ENCODE measurements at places on chromosomes 16 and 17.

DNA sequence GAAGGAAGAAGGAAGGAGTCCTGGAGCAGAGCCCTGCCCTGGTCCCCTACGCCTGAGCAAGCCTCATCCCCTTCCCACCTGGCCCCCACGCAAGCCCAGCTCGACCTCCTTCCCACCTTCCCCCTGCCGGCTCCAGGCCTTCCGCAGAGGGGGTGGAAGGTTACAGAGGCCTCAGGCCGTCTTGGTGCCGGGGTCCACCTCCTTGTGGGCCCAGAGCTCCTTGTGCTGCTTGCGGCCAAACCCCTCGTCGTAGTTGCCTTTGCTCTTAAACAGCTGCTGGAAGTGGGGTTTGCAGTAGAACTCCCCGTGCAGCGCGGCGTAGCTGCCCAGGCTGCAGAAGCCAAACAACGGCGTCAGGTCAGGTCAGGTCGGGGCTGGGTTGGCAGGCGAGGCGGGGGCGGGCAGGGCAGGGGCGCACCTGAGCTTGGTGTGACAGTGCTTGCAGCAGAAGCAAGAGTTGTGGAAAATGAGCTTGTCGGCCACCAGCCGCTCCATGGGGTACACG lies 1.5 kb downstream of the LIMD2 start:
- no peak for DNase-seq

DNA sequence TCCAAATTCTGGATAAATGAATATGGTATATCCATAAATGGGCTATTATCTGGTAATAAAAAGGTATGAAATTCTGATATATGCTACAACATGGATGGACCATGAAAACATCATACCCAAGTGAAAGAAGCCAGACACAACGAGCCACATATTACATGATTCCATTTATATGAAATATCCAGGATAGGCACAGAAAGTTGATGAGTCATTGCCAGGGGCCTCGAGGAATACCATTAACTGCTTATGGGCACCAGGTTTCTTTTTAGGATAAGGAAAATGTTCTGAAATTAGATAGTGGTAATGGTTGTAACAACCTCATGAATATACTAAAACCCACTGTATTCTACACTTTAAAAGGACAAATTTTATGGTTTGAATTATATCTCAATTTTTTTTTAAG lies 123.2 kb downstream of the PITPNC1 start:
- DNase-seq, result no peak

- no peak for DNase-seq
Measured at GRCh38 chr16:67964477-67965131, 3.8 kb downstream of the SLC12A4 start.

DNA sequence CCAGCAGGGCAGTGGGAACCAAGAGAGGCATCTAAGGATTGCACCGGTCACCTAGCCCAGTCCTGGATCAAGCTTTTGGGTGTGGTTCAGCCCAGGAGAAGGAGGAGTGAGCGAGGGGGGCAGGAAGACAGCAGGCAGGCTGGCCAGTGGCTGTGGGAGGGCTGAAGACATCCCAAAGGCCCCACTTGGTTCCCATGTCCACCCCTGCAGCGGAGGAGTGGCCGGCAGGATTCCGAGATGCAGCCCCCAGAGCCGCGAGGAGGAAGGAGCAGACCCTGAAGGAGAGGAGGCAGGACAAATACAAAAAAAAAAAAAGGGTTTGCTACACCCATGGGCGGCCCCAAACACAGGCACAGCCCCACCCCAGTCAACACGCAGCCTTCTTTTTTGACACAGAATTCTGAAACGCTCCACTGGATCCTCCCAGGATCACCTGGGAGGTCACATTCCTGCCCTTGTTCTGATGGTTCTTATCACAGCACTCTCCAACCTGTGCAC lies 1.1 kb upstream of the SLC47A2 start:
- no peak for DNase-seq

- peak; percentile 60 for DNase-seq
Measured at GRCh38 chr16:74200921-74201320, 95.7 kb upstream of the PSMD7 start.

DNA sequence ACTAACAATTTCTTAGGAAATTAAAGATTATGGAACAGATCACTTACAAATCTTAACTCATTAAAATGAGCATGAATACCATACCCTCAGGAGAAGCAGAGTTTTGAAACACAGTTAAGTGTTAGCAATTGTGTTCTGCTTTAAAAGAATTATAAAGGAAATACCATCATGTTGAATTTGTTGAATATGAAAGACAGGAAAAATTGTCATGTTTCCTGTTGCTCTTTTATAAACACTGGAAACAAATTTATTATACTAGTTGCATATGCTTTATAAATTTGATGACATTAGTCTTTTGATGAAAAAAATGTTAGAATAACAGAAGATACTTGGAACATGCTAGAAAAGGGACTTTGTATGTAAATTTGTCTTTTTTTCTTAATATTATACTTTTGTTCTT lies 59.7 kb downstream of the VMP1 start:
- DNase-seq, result no peak

DNA sequence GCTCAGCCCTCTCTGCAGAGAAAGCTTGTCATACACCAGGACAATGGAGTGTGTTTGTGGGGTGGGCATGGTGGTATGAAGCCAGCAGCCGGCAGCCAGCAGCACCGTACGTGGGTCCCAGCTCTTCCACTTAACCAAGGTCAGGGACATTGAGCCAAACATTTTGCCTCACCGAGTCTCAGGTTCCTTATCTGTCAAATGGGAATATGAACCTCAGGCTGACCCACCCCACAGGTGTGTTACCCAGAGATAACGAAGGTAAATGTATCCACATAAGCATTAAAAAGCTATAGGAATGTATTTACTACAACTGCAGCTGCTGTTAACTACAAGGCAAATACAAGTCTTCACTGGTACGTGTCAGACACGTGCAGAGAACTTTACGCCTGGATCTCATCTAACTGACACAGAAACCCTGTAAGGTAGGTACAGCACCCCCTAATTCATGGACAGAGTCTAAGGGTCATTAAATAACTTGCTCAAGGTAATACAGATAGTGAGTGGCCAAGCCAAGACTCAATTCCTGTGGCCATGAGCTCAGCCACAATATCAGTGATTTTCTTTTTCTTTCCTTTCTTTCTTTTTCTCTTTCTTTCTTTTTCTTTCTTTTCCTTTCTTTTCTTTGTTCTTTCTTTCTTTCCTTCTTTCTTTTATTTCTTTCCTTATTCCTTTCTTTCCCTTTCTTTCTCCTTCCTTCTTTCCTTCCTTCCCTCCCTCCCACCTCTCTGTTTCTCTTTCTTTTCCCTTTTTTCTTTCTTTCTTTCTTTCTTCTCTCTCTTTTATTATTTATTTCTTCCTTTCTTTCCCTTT lies 990 bp downstream of the SLC5A11 start:
- DNase-seq, result no peak

DNA sequence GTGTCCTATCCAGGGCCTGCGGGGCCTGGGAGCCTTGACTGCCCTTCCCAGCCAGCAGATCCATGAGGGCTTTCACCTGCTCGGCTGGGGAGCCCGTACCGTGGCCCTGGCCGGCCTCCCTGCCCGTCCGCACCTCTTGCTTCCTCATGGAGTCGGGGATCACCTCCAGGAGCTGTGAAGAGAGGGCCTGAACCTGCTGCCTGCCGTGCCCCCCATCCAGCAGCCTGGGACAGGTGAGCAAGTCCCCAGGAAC lies 12.4 kb downstream of the NLRC3 start:
- no peak for DNase-seq

- DNase-seq, result no peak
Measured at GRCh38 chr16:4623593-4623992, 1.0 kb upstream of the MGRN1 start.

DNA sequence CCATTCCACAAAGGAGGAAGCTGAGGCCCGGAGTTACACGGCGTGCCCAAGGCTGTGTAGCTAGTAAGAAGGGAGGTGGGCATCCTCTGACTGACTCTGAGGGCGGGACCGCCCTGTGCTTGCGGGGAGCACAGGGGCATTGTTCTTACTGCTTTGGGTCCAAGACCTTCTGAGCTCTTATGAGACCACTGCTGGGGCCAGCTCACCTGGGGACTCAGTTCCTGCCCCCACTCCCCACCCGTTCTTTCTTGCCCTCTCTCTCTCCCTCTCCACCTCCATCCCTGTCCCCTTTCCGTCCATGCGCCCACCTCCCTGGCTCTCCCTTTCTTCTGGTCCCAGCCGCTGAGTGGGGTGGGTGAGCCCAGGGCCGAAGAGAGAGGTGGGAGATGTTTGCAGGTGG lies 19.6 kb downstream of the CCR7 start:
- DNase-seq, result no peak

DNA sequence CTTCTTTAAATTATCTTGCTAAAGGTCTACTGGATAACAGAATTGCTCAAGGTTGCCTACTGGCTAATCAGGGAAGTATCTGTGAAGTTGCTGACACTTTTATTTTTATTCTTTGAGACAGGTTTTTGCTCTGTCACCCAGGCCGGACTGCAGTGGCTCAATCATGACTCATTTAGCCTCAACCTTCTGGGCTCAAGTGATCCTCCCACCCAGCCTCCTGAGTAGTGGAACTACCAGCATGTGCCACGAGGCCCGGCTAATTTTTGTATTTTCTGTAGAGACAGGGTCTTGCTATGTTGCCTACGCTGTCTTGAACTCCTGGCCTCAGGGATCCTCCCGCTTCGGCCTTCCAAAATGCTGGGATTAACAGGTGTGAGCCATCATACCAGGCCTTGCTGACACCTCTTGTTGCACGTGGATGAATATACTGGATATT lies 43.1 kb downstream of the GLG1 start:
- DNase-seq, result no peak

DNA sequence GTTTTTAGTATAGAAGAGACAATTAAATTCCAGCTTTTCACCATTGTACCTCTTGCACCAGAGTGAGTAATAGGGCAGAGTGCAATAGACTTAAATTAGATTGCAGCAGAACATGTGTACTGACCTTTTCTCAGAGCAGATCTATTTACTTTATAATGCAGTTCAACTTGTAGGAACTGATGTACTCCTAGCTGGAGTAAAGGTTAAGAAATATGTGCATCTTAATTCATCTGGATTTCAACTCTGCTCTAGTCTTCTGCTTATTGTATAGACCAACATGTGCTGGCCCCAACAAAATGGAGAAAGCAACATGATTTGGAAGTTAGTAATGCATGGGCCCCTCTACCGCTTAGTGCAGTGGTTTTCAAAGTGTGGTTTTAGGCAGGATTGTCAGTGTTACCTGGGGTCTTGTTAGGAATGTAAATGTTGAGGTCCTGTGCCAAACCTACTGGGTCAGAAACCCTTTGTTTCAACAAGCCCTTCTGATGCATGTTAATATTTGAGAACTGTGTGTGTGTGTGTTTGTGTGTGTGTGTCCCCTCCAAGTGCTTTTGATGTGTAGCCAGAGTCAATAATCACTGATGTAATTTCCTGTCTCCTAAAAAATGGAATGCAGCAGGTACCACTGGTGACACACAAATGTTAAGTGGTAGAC lies 138.6 kb downstream of the TOX3 start:
- no peak for DNase-seq

DNA sequence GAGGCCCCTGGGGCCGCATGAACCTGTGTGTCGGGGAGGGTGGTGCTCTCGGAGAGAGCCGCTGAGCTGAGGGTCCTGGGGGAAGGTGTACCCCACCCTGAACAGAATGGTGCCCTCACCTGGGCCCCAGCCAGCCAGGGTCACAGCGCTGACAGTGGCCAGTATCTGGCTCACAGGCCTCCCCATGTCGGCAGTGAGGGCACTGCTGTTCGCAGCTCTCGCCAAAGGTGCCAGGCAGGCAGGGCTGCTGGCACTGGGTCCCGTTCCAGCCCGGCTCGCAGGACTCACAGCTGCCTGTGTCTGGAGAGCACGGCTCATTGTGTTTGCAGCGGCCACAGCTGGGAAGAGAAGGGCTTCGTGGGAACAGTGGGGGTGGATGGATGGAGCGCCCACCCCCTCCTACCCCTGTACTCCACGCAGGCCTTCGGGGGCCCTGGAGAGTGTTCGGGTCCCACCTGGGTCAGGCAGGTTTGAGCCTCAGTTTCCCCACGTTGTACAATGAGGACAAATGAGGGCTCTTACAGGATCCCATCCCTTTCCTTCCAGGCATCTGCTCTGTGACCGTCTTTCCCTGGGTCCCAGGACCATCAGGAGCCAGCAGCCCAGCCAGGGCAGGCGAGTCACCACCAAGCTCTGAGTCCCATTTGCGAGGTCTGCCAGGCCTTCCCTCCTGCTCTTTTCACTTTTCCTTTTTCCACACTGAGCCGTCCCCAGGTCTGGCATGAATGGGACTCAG lies 5.0 kb downstream of the SCARF1 start:
- no peak for DNase-seq

DNA sequence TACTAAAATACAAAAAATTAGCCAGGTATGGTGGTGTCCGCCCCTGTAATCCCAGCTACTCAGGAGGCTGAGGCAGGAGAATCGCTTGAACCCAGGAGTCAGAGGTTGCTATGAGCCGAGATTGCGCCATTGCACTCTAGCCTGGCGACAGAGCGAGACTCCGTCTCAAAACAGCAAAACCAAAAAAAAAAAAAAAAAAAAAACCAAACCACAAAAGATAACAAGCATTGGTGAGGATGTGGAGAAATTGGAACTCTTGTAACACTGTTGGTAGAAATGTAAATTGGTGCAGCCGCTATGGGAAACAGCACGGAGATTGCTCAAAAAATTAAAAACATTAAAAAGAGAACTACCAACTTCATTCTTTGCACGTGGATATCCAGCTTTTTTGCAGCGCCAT lies 119.4 kb downstream of the OR1D5 start:
- DNase-seq, result no peak

Measured in fibroblast of skin of right quadriceps (primary cell).